ENCODE measurements at places on chromosomes 12 and 14. TPM values are rescaled to one million over a fixed set of nuclear protein-coding genes. Genes with fewer than 3 reads are reported as not detected.

- DNase-seq = no peak
These were observed 109.7 kb downstream of the TMTC3 start for GRCh38 chr12:88251798-88252197.

Gene PMEL
- 0.83 TPM for total RNA-seq

GRCh38 chr12:100796621-100797020 lies 2.0 kb downstream of the ANO4 start:
- DNase-seq = no peak

Gene PLA2G1B
- total RNA-seq = not detected
